ENCODE measurements at places on chromosomes 11 and 22. TPM values are rescaled to one million over a fixed set of nuclear protein-coding genes. Genes with fewer than 3 reads are reported as not detected.

Gene TSPAN32
- not detected for total RNA-seq

Gene ROBO4
- total RNA-seq = 0.99 TPM

GRCh38 chr22:28604966-28605761, 74.5 kb downstream of the TTC28 start:
- DNase-seq = peak; percentile 4

DNA sequence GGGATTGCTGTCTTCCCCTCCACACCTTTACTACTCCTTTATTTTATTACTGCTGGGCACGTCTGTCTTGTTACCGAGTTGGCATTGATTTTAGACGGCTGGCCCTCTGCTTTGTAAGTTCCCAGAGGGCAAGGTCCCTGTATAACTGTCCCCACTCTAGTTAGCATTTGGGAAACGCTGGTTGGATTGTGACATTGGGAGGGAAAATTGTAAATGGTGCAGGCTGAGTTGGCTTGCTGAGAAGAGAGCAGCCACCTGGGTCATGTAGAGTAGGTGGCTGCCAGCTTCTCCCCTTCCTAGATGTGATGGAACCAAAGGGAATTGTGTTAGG, 1.7 kb downstream of the TAB1 start:
- no peak for DNase-seq

GRCh38 chr11:87463486-87464102, 425.9 kb downstream of the TMEM135 start:
- peak; percentile 60 for DNase-seq

DNA sequence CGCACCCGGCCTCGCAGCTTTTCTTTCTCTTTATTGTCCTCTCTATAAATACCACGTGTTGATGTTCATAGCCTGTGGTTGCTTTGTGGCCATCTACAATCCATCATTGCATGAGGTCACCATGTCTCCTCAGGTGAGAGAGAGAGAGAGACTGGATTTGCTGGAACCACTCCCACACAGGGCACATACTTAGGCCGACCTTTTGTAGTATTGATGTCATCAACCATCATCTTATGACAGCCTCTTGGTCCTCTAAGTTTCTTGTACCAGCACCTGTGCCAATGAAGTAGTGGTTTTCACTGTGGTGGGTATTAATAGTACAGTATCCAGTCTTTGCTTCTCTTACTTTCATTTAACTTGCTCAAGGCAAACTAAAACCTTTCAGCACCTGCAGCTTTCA, 22.8 kb upstream of the P2RY6 start:
- DNase-seq = peak; percentile 89

GRCh38 chr22:31692186-31692886, 30.3 kb upstream of the PISD start:
- DNase-seq = peak; percentile 45
